Cardiac fibroblast (primary cell): ENCODE measurements at places on chromosomes 1 and 21.

DNA sequence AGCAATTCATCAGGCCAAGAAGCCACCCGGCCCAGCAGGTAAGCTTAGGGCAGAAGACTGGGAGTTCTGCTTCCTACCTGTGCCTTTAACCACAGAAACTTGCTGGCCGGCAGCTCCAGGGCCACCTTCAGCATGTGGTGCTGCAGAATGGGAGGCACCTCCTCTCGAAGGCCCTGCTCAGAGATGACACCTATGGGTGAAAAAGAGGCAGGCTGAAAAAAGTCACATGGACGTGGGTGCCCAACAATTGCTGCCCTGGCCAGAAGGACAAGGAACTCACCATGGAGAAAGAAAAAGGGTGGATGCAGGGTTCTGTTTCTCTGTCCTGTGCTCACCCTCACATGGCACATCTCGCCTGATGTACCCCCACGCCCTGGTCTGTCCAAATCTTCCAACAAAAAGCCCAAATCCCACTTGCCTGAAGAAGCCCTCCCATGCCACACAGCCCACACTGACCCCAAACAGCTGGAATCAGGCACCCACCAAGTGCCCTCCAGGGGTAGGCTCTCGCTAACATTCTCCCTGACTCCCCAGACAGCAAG, 33.0 kb downstream of the URB1 start:
- no peak for DNase-seq

DNA sequence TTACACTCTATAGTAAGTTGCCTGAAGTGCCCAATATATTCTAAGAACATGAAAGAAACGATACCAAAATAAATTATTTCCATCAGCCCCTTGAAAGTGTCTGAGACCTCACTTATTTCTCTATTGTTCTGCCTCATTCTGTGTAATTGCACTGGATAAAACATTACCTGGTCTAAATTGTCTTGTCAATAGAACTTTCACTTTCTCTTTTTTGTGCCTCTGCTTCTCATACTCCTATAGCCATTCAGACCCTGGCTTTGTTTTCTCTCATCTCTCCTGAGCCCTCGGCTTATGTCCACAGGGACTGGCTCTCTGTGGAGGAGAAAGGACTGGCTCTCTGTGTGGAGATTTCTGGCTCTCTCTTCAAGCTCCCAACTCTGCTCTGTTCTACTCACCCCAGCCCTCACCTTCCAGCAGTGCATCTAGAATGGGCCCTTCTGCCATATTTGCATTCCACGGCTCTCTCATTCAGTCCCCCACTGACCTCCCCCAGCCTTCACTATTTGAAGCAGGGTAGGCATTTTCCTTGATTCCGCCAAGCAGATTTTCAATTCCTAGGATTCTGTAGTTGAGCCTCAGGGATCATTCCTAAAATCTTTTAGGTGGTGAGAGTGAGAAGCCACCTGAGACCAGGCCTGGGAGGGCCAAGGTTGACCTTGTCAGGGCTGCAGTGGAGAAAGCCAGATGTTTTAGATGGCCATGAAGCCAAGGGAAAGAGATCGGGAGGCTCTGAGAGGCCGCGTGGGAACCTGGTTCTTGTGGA, 15.9 kb upstream of the GALNT2 start:
- DNase-seq = no peak

DNA sequence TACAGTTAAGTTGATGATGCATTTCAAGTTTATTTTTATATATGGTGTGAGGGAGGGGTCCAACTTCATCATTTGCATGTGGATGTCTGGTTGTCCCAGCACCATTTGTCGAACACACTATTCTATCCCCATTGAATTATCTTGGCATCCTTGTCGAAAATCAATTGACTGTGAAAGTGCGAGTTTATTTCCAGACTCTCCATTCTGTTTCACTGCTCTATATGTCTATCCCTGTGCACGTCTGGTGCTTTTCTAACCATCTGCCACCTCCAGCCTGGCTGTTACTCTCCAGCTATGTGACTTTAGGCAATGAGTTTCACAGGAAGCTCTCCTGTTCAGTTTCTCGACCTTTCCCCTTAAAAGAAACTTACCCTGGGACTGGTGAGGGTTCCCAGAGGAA, 137.1 kb upstream of the KLHDC7A start:
- no peak for DNase-seq

DNA sequence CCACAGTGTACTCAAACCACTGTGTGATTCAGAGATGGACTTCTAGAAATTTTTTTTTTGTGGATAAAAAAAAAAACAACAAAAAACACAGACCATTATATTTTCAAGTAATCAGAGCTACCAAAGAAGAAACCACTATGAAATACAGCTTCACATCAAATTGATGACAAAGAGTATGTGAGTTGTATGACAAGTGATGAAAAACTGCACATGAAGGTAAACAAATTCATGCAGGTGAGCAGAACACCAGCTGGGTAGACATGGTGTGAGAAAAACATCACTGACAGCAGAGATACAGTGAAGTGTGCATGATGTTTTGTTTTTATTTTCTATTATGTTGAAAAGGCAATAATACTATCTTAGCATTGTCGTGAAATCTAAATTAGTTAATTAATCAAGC, 8.0 kb upstream of the PTPRC start:
- no peak for DNase-seq

GRCh38 chr1:114803001-114803400, 22.5 kb upstream of the SIKE1 start:
- no peak for DNase-seq

GRCh38 chr1:186446152-186446551, 14.8 kb downstream of the PDC start:
- no peak for DNase-seq

- DNase-seq = no peak
Measured at GRCh38 chr1:28804071-28804470, 7.9 kb upstream of the OPRD1 start.

GRCh38 chr1:228311091-228311490, 95.5 kb downstream of the TRIM11 start:
- DNase-seq = no peak

DNA sequence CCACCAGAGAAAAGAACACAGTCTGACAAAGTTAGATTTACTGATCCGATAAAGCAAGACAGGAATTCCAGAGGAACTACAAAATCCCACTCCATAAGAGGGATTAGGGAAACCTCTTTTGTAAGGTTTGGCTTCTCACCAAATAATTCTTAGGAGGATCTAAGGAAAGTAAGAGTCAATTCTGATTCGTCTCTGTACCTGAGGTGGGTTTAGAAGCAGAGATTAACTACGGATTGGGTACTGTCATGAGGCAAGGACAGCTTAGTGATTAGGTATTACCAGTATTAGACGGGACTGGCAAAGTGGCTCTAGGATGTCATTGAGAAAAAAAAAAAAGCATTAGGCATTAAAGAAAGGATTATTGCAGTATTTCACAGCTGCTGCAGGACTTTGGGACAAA, 371.7 kb upstream of the BRINP3 start:
- DNase-seq = no peak
